ENCODE measurements at places on chromosomes 5 and 9.

DNA sequence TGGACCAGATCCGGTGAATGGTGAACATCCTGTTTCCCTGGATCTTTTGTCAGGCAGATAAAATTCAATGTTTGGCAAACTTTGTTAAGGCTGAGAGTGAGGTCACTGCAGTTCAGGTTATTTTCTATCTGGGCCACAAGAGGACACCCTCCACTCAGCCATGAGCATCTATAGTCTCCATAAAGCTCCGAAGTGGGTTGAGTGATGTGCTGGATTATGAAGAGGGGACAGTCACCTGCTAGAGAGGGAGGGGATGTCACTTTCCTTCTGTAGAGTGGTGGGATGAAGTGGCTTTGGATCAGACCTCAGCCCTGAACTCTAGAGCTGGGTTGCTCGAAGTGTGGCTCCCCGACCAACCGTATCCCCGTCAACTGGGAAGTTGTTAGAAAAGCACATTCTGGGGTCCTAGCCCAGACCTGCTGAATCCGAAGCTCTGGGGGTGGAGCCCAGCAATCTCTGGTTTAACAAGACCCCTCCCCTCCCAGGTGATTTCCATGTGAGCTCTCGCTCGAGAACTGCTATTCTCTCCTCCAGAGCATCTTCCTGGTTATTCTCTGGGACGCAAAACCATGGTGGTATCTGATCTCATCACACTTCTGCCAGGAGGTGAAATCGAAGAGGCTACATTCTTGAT lies 31.8 kb upstream of the FGF1 start:
- peak; percentile 76 for DNase-seq

DNA sequence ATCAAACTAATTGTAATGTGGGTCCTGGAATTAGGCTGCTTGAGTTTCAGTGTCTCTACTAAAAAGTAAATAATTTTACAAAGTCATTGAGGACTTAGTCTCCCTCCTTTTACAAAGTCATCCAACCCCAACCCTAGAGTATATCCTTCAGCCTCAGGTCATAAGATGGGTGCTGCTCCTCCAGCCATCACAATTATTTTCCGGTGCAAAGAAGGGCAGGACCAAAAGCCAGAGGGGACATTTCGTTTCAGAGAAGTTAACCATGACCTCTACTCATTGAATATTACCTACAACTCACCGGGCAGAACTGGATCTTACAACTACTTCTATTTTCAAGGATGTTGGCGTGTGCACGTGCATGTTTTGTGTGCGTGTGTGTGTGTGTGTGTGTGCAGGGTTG lies 60.5 kb upstream of the TNFSF8 start:
- DNase-seq: no peak

DNA sequence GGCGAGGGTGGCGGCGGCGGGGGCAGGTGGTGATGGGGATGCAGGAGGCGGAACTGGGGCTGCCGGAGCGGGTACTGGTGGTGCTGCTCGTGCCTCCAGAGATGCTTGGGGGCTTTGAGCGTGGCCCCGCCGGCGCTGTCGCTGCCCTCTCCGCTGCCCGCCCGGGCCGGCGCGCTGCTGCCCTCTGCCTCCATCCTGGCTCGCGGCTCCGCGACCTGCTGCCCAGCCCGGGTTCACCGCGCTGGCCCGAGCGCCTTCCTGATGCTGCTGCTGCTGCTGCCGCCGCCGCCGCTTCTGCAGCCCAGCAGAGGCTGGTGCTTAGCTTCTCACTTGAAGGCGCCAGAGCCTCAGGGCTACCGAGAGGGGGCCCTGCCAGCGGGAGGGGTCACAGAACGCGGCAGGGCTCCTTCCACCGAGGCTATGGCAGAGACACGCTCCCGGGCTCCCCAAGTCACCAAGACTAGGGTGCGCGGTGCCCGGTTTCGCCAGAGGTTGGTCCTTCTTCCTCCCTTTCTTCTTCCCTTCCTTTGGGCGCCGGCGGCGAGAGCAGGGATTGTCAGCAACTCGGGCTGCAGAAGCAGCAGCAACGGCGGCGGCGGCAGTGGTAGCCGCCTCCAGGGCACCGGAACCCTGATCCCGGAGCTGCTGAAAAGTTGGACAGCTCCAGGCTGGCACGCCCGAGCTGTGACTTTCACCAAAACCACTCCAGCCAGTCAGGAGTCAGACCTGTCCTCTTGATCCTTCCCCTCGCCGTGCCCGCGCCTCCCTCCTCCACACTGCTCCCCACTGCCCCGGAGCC lies at the start of gene PDE4D:
Gene PDE4D (minus strand): TSS at position 298 of the 799 bp plus-strand sequence.
- peak; percentile 63 for DNase-seq

GRCh38 chr9:78365748-78366697 lies 69.1 kb downstream of the PSAT1 start:
- DNase-seq: no peak

GRCh38 chr5:85663708-85664031 lies 954.1 kb upstream of the COX7C start:
- DNase-seq: no peak

- DNase-seq: peak; percentile 58
Measured at GRCh38 chr5:10030219-10030831, 219.4 kb downstream of the ATPSCKMT start.

GRCh38 chr5:62606878-62607277 lies 28.3 kb downstream of the LRRC70 start:
- DNase-seq: peak; percentile 61

DNA sequence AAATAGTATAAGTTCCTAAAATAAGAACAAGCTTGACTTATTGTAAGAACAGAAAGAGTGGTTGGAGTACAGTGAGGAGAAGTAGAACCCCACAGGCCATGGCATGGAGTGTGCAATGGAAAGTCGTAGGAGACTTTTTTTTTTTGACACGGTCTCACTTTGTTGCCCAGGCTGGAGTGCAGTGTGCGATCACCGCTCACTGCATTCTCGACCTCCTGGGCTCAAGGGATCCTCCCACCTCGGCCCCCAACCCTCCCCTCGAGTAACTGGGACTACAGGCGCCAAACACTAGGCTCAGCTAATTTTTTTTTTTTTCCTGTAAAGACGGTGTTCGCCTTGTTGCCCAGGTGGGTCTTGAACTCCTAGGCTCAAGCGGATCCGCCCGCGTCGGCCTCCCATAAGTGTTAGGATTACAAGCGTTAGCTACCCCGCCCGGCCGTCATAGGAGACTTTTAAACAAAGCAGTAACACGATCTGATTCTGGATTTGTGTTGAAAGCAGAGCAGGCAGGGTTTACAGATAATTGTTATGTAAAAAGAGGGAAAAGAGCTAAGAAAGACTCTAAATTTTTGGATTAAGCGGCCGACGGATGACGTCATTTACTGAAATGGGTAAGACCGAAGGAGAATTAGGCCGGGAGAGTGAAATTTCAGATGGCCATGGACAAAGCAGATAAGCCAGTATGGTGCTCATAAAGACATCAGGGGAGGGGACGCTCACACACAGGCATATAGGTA lies 752 bp downstream of the TSTD2 start:
- DNase-seq: peak; percentile 80

DNA sequence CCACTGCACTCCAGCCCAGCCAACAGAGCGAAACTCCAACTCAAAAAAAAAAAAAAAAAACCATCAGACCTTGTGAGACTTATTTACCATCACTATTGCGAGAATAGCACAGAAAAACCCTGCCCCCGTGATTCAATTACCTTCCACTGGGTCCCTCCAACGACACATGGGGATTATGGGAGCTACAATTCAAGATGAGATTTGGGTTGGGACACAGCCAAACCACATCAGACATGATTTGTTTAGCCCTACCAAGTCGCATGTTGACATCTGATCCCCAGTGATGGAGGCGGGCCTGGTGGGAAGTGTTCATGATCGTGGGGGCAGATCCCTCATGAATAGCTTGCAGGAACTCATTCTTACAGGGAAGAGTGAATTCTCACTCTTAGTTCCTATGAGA lies 26.6 kb downstream of the MYO10 start:
- peak; percentile 77 for DNase-seq

GRCh38 chr9:92525306-92525705 lies 10.5 kb downstream of the ECM2 start:
- DNase-seq: peak; percentile 31

GRCh38 chr9:137028263-137029057 lies 423 bp upstream of the ABCA2 start:
- peak; percentile 35 for DNase-seq

- DNase-seq: no peak
Measured at GRCh38 chr5:28810751-28811136, 1772.4 kb upstream of the CDH9 start.
